KBM-7 (cell line): ENCODE measurements at places on chromosomes 4 and X.

GRCh38 chr4:108433832-108434231 lies 186.5 kb upstream of the RPL34 start:
- no peak for DNase-seq

DNA sequence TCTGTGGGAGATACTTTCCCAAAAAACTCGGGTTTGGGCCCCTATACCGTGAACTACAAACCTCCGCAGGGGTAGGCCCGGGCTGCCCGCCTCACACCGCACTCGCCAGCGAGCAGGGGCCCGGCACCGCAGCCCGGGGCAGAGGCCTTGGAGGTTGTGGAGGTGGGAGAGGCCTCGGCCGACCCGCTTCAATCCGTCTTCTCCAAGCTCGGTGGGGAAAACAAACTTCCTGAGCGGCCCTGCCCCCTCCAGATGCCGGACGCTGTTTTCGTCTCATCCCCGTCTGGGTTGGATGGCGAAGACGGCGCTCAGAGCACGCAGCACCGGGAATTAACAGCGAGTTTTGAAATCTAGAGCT lies 442 bp upstream of the MCUB start:
- DNase-seq = no peak

GRCh38 chrX:40415675-40416074 lies 165.1 kb upstream of the ATP6AP2 start:
- no peak for DNase-seq

GRCh38 chr4:184752496-184753275 lies 18.8 kb upstream of the CENPU start:
- no peak for DNase-seq

- no peak for DNase-seq
Measured at GRCh38 chr4:53057679-53058078, 195.6 kb downstream of the RASL11B start.

DNA sequence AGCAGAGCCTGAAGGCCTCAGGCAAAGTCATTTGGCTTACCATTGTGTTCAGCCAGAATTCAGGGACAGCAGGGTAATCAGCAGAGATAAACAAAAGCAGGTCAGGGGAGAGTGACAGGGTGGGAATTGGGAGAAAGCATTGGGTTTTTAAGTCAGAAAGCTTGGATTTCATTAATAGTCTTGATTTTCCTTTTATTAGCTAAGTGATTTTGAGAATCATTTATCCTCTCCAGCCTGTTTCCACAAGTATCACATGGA lies 410.1 kb downstream of the HNRNPD start:
- DNase-seq = no peak
